ENCODE measurements at places on chromosomes 7 and 10. TPM values are rescaled to one million over a fixed set of nuclear protein-coding genes. Genes with fewer than 3 reads are reported as not detected.

DNA sequence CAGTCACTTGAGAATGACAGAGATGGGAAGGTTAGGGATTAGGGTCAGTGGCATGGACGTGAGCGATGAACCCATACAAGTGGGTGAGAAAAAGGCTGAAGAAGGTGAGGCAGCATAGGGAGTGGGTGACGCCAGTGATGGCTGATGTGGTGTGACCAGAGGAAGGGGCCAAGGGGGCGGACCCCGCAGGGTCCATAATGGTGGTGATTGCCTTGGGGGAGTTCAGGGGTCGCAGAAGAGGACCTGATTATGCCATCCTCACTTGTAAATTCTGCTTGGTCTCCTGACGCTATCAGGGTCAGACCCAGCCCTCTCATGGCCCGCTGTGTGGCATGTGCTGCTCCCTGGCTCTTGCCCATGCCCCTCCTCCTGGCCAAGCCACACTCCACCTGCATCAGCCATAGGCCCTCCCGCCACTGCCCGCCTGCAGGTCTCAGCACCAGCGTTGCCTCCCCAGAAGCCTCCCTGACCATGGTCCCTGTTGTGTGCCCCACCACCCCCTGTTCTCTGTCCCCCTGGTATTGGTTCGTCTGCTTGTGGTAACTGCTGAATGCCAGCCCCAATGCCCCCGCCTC is 235.7 kb downstream of the EBF3 start:
- DNase-seq, result no peak

LIPK gene
- not detected for total RNA-seq

CELF2 gene
- 155 TPM for total RNA-seq

DNA sequence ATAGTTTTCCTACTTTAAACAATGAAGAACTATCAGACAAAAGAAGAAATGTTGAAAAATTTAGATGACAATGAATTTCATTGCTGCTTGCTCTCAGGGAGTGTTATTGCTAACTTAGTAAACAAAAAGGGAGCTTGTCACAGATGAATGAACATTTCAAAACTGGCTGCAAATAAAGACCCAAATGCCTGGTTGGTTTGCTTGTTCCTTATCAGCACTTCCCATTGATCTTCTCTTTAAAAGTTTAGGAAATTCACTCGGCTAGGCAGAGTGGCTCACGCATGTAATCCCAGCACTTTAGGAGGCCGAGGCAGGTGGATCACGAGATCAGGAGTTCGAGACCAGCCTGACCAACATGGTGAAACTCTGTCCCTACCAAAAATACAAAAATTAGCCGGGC is 167.2 kb downstream of the RAPGEF5 start:
- DNase-seq, result no peak

- DNase-seq, result no peak
Measured at GRCh38 chr7:150388709-150389531, 9.8 kb downstream of the ZNF775 start.

Measured in CD8-positive, alpha-beta memory T cell (primary cell).